Activated CD8-positive, alpha-beta T cell treated with anti-CD3 and anti-CD28 coated beads, Interleukin-2, amount 10 ng/mL, durations not matched to agents 7 days and 5 days (primary cell): ENCODE measurements at places on chromosomes 11 and 22. TPM values are rescaled to one million over a fixed set of nuclear protein-coding genes. Genes with fewer than 3 reads are reported as not detected.
A peak's percentile ranks its signal among the peaks of the same experiment; 100 is the strongest.

The SNAP29 gene
- 32.3 TPM for total RNA-seq

The XPNPEP3 gene
- 14.6 TPM for total RNA-seq

The CALCA gene
- total RNA-seq = not detected

The CHRM1 gene
- total RNA-seq = not detected

The LDHAL6A gene
- total RNA-seq = not detected

The KCNJ4 gene
- total RNA-seq = not detected

The SLC6A5 gene
- not detected for total RNA-seq

The CASP5 gene
- not detected for total RNA-seq

The CSRP3 gene
- not detected for total RNA-seq

GRCh38 chr22:22948651-22949571 is 61.3 kb downstream of the IGLL5 start:
- peaks cover 26% of the 10 kb centered on the region for H3K27me3 ChIP-seq
- no peaks in the 10 kb centered on the region for H3K36me3 ChIP-seq
- DNase-seq = peak; percentile 9

DNA sequence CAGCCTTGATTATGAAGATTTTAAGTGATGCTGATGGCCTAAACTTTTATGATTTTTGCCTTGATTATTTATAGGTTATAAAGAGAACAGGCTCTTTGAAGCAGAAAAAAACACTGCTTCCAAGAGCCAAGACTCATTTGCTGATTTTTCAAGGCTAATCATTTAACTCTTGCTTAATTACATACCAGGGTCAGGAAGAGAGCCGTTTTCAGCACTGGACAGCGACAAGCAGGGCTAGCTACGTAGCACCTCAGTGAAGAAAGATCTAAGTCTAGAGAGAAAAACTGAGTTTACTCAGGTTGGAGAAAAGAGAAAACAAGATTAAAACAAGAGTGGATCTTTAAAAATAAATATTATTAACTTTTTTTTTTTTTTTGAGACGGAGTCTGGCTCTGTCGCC is 615.4 kb upstream of the B3GAT1 start:
- H3K36me3 ChIP-seq = no peaks in the 10 kb centered on the region
- H3K4me3 ChIP-seq = no peak overlapping the region
- no peak overlapping the region for H3K27ac ChIP-seq
- H3K4me1 ChIP-seq = no peaks in the 10 kb centered on the region
- H3K27me3 ChIP-seq = peaks cover 1% of the 10 kb centered on the region
- DNase-seq = peak; percentile 46

DNA sequence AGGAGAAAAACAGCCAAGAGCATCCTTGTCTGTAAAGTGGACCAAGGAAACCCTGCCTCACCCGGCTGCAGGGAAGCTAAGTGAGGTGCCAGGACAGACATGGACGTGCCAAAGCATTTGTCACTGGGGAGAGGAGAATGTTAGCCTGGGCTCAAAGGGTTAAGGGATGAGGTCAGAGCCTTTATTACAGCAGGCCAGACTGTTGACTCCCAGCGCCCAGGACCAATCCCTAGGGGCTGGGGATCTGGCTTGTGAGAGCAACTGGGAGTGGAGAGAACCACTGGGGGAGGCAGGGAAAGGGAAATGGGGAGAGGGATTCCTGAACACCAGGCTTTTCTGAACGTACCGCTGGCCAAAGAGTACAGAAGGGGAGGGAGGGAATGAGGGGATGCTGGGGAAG is 2.6 kb downstream of the CHRM1 start:
- H3K36me3 ChIP-seq = no peaks in the 10 kb centered on the region
- H3K4me3 ChIP-seq = no peak overlapping the region
- DNase-seq = no peak
- H3K27ac ChIP-seq = no peak overlapping the region
- peaks cover 4% of the 10 kb centered on the region for H3K4me1 ChIP-seq

DNA sequence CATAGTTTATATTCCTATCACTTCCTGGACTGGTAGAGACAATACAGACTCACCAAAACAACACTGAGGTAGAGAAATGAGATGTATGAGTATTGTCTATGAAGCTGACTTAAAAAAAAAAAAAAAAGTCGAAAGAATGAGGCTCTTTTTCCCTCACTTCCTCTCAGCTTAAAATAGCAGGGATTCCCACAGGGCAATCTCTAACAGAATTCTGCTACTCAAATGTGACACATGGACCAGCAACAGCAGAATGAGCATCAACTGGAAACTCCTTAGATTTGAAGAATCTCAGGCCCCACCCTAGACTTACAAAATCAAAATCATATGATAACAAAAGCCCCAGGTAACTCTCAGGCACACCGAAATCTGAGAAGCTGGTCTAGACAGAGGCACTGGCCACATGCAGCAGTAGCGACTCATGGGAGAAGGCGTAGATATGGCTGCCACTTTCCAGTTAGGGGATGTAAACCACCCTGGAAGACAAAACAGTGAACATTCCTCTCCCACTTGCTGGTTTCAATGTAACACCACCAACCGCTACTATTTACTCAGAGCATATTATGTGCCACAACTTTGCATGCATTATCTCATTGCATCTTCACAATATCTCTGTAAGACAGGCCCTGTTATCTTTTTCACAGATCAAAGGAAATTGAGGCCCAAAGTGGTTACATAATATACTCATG is 128.0 kb downstream of the RBFOX2 start:
- H3K4me1 ChIP-seq = peaks cover 11% of the 10 kb centered on the region
- no peaks in the 10 kb centered on the region for H3K36me3 ChIP-seq
- H3K27me3 ChIP-seq = peaks cover 14% of the 10 kb centered on the region

GRCh38 chr11:61947486-61948210 is 2.5 kb upstream of the BEST1 start:
- no peak overlapping the region for H3K4me3 ChIP-seq
- H3K27ac ChIP-seq = no peak overlapping the region

DNA sequence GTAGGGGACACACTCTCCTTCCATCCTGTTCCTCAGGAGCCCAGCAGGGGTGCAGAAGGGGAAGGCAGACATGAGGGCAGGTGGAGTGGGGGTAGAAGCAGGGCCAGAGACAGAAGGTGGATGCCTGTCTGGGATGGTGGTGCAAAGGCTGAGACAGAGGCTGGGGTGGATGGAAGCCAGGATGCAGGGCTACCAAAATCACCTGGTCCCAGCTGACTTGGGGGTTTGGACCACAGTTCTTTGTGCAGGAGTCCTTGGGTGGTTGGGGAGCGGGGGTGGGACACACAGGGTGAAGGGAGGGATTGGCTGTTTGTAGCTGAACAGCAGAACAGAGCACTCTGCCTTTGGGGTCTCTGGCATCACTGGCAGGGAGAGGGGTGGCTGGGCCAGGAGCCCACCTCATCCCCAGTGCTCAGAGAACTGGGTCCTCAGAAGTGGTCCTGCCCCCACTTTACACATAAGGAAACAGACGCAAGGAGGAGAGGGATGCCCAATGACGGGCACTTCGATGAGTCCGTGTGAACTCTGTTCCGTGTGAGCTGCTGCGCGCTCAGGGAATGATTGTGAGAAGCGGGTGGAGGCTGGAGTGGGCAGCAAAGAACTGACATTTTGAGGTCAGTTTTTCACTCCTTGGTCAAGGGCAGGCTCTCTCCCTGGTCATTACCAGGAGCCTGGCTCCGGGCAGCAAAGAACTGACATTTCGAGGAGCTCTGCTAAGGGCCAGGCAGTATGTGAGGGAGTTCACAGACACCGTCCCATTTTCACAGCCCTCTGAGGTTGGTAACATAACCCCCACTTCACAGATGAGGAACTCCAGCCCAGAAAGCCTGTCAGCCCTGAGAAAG is 1.9 kb downstream of the TAGLN start:
- H3K27me3 ChIP-seq = no peaks in the 10 kb centered on the region
- no peaks in the 10 kb centered on the region for H3K4me1 ChIP-seq
- DNase-seq = no peak
- H3K4me3 ChIP-seq = no peak overlapping the region

DNA sequence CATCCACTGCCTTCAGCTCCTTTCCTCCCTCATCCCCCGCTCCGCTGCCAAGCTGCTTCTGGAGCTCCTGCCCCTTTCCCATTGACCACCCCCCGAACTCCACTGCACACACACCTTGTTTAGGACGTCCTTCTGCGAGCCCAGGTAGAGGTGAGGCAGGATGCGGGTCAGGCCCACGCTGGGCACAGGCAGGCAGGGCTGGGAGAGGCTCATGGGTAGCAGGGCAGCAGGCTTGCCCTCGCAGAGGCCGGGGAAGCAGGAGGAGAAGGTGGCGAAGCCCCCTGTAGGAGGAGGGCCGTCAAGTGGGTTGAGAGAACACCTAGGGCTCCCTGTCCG is 13.3 kb downstream of the DUSP8 start:
- no peak overlapping the region for H3K27ac ChIP-seq
- no peaks in the 10 kb centered on the region for H3K27me3 ChIP-seq
- no peaks in the 10 kb centered on the region for H3K4me1 ChIP-seq
- H3K4me3 ChIP-seq = no peak overlapping the region
- H3K36me3 ChIP-seq = no peaks in the 10 kb centered on the region

DNA sequence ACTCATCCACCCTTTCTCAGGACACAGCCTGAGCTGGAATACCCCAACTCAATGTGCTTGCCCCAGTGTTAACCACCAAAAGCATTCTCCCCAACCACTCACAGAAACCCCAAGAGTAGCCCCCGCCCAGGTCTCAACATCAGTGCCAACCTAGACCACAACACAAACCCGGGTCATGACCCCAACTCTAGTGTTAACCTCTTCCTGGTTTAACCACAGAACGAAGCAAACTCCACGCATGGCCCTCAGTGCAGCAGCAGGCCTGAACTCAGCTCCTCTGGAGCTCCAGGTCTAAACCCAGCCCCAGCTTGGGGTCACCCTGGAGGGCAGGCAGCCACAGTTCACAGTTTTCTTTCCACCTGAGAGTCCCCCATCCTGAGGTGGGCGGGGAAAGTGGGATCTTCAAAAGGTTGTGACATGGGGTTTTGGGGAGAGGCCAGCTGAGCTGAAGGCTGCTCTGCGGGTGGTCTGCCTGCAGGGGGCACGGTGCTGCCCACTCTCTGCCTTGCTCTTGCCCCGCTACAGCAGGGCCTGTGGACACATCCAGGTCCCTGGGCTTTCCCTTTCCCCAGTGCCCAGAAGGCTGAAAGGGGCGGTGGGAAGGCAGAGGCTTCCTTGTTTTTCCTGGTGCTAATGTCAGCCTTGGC is 37.9 kb downstream of the NECTIN1 start:
- no peak overlapping the region for H3K4me3 ChIP-seq
- H3K27ac ChIP-seq = peak overlapping the region; percentile 66
- H3K27me3 ChIP-seq = peaks cover 11% of the 10 kb centered on the region
- DNase-seq = peak; percentile 71
- H3K4me1 ChIP-seq = peaks cover 33% of the 10 kb centered on the region
- H3K36me3 ChIP-seq = no peaks in the 10 kb centered on the region

- H3K4me3 ChIP-seq = no peak overlapping the region
- no peak for DNase-seq
- no peak overlapping the region for H3K27ac ChIP-seq
- no peaks in the 10 kb centered on the region for H3K27me3 ChIP-seq
- H3K4me1 ChIP-seq = no peaks in the 10 kb centered on the region
- H3K36me3 ChIP-seq = no peaks in the 10 kb centered on the region
Measured at GRCh38 chr11:24683583-24683982, 186.7 kb downstream of the LUZP2 start.

- no peaks in the 10 kb centered on the region for H3K4me1 ChIP-seq
- peaks cover 31% of the 10 kb centered on the region for H3K27me3 ChIP-seq
- H3K4me3 ChIP-seq = no peak overlapping the region
- no peak for DNase-seq
Measured at GRCh38 chr22:48071828-48072227, 1309.4 kb downstream of the TBC1D22A start.

DNA sequence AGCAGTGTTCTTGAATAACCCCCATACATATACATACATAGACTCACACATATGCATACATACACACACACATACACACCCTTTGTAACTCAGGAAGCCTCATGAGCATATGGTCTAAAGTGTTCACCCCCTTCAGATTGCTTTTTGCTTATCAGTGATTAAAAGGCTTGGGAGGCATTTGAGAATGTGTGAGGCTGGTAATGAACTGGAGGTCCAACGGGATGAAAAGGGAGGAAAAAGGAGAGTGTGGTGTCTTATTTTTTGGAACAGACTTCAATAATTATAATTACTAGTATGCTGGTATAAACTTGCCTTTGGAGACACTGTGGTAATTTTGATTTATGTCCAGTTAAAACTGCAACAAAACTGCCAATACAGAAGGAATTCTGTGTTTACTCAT is 124.5 kb downstream of the UVRAG start:
- H3K4me1 ChIP-seq = peaks cover 2% of the 10 kb centered on the region
- H3K4me3 ChIP-seq = no peak overlapping the region
- no peaks in the 10 kb centered on the region for H3K36me3 ChIP-seq

- H3K27me3 ChIP-seq = peaks cover 16% of the 10 kb centered on the region
- no peak overlapping the region for H3K4me3 ChIP-seq
- peaks cover 5% of the 10 kb centered on the region for H3K4me1 ChIP-seq
- DNase-seq = no peak
- H3K36me3 ChIP-seq = no peaks in the 10 kb centered on the region
Measured at GRCh38 chr11:128871168-128871610, 4.1 kb upstream of the KCNJ1 start.

- H3K27me3 ChIP-seq = peaks cover 9% of the 10 kb centered on the region
- H3K36me3 ChIP-seq = no peaks in the 10 kb centered on the region
- DNase-seq = no peak
- no peak overlapping the region for H3K4me3 ChIP-seq
- no peak overlapping the region for H3K27ac ChIP-seq
- H3K4me1 ChIP-seq = peaks cover 14% of the 10 kb centered on the region
Measured at GRCh38 chr11:45022294-45023064, 71.8 kb upstream of the TP53I11 start.

- H3K27me3 ChIP-seq = no peaks in the 10 kb centered on the region
- no peak for DNase-seq
- H3K27ac ChIP-seq = no peak overlapping the region
- H3K4me1 ChIP-seq = no peaks in the 10 kb centered on the region
Measured at GRCh38 chr22:34210301-34210700, 290.0 kb upstream of the LARGE1 start.

DNA sequence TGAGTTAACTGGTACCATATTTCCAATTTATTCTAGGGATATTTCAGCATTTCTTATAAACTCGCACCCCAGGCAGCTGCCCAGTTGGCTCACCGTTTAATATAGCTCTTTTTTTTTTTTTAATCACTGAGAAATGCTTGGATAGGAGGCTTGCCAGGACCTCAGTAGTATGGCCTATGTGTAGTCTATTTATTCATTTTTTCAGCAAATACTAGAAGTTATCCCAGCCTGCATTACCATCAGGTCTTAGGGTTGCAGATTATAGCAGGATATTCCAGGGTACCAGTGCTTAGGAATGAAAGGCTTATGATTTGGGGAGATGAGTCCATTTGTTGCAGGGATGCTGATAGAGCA is 26.6 kb downstream of the PARVA start:
- DNase-seq = no peak
- H3K27me3 ChIP-seq = peaks cover 3% of the 10 kb centered on the region
- no peak overlapping the region for H3K4me3 ChIP-seq

DNA sequence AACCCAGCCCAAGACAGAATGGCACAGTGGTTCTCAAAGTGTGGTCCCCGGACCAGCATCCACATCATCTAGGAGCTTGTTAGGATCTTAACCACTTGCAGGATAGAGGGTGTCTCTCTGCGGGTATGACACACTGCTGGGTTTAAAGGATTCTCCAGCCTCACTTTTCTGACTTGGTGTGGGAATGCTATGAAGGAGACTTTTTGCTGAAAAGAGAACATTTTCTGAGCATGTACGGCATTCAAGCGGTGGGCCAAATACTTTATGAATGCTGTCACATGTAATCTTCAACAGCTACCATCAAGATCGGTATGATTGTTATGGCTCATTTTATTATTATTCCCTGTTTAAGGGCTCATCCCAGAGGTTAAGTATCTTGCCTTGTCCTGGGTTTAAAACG is 1.8 kb upstream of the CD82 start:
- H3K4me3 ChIP-seq = no peak overlapping the region
- no peaks in the 10 kb centered on the region for H3K27me3 ChIP-seq
- DNase-seq = no peak
- H3K36me3 ChIP-seq = peaks cover 15% of the 10 kb centered on the region
- H3K4me1 ChIP-seq = peaks cover 70% of the 10 kb centered on the region
- H3K27ac ChIP-seq = no peak overlapping the region
